ENCODE measurements at places on chromosomes 6 and 20.
A peak's percentile ranks its signal among the peaks of the same experiment; 100 is the strongest.

DNA sequence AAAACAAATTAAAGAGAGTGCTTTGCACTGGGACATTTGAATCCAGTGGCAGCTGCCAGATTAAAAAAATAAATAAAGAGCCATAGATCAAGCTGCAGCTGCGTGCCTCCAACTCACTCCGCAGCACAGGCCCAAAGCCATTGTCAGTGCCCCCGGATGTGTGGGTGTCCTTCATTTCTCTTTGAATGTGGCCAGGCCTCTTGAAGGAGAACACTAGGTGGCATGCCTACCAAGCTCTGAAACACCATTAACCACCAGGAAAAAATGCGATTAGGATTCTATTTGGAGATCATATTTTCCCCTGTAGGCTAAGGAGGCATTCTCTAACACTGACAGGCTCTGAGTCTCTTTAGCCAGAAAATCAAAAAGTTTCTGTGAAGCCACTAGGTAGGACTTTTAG, 549.8 kb downstream of the PRKN start:
- no peak for DNase-seq

- no peak for DNase-seq
Measured at GRCh38 chr6:149289192-149289781, 28.2 kb upstream of the TAB2 start.

DNA sequence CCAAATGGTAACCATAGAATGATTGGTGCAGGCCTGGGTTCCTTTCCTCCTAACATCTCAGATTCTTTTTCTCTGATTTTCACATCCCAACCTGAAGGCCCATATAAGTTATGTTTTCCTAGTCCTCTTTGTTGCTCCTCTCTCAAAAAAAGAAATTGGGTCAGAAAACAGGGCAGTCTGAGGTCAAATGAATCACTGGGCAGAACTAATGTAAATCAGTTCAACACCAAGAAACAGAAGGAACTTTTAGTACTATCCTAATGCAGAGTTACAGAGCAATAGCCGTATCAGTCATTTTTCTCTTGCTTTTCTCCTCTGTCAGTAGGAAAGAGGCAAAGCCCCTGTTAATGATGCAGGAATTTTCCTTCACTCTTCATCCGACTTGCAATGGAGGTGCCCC, 11.0 kb upstream of the TPD52L1 start:
- no peak for DNase-seq

GRCh38 chr6:44071670-44072451, 55.4 kb downstream of the MRPL14 start:
- no peak for DNase-seq

GRCh38 chr6:110589865-110590513, 113.6 kb upstream of the SLC22A16 start:
- DNase-seq = no peak

DNA sequence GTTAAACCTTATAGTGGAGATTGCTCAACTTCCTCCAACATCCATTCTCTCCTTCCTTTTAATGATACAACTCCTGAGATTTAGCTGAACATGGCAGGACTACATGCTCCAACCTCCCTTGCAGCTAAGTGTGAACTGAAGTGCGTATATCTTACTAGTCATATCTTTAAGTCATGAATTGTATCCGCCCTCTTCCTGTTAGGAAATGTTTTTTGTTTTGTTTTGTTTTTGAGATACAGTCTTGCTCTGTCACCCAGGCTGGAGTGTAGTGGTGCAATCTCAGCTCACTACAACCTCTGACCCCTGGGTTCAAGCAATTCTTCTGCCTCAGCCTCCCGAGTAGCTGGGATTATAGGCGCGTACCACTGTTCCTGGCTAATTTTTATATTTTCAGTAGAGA, 8.8 kb upstream of the OSTM1 start:
- DNase-seq = no peak

GRCh38 chr20:61823242-61823641, 242.4 kb downstream of the TAF4 start:
- no peak for DNase-seq

GRCh38 chr6:44074439-44074812, 52.8 kb downstream of the MRPL14 start:
- DNase-seq = no peak

DNA sequence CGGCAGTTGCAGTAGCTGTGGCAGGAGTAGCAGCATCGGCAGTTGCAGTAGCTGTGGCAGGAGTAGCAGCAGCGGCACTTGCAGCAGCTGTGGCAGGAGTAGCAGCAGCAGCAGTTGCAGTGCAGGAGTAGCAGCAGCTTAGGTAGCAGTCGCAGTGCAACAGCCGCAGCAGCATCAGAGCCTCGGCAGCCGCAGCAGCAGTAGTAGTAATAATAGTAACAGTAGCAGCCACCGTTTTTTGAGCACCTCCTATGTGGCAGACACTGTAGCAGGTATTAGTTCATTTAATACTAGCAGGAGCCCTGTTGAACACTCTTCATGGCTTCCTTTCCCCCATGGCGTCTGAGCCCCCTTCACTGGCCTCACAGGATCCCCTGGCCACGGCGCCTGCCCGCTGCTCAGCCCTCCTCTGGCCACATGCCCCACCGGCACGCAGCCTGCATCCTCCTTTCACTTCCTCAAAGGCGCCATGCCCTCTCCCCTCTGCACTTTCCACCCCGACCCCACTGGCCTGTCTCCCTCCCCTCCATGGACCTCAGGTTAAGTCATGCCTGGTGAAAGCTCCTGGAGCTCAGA, 19.1 kb upstream of the IRF4 start:
- DNase-seq = no peak

DNA sequence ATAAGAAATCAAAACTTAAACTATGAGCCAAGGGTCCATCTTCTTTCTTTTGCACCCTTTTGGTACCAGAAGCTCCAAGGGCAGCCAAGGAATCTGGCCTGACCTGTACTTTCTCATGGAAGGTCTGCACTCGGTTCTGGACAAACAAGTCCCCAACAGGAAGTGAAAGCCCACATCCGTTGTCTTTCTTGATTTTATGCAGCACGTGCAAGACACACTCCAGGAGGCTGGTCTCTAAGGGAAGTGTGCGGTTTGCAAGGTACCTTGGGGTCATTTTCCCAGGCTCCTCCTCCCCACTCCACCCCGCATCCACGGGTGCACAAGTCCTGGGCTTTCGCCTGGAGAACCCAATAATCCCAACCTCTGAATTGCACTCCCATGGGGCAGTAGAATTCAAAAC, 101.9 kb downstream of the NFATC2 start:
- no peak for DNase-seq

GRCh38 chr6:21523652-21524051, 69.9 kb upstream of the SOX4 start:
- DNase-seq = no peak

DNA sequence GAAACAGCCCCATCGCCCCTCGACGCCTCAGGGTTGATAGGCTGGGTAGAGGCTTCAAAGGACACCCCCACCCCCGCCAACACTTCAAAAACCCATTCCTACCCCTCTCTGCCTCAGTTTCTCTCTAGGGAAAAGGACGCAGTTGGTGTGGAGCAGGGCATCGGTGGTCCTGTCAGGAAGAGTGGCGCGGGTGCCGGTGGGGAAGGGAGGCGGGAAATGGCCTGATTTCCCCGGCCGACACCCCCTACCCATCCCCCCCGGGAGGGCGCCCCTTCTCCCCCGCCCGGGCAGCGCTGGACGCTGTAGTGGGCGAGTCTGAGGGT, 367 bp downstream of the NRSN2 start:
- DNase-seq = no peak

DNA sequence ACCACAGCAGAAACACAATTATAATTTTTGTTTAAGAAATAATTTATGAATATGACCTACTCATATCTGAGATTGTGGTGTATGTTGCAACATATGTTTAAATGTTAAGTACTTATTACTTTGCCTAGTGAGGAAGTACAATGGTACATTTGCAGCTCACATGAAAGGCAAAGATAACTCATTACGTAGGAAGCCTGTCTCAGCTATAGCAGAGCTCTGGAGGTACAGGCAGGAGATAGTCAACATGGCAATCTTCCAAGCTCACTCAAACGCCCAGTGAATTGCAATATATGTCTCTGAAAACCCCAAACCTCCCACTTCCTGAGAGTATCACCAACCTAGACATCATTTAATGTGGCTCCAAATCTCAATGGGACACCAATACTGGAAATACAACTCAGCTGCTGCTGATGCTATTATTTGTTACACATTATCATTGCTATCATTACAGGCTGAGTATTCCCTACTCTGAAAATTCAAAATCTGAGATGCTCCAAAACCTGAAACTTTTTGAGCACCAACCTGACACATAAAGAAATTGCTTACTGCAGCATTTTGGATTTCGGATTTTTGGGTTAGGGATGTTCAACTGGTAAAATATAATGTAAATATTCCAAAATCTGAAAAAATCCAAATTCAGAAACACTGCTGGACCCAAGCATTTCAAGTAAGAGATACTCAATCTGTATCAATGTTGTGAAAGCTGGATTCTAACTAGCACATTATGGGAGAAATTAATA, 25.1 kb upstream of the GSTA4 start:
- peak; percentile 27 for DNase-seq

DNA sequence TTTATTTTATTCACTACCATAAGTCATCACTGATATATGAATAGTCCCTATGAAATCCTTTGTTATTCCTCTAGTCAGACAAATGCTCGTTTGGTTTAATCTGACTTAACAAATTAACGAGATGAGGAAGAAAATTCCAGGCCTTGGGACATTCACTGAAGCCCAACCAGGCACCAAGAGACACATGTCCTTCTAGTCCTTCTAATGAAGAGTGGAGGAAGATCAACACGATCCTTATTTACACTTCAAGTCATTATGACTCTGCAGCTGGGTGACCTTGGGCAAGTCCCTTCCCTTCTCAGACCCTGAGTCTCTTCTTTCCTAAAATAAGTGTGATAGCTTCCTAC, 117.5 kb downstream of the CEBPB start:
- DNase-seq = no peak

DNA sequence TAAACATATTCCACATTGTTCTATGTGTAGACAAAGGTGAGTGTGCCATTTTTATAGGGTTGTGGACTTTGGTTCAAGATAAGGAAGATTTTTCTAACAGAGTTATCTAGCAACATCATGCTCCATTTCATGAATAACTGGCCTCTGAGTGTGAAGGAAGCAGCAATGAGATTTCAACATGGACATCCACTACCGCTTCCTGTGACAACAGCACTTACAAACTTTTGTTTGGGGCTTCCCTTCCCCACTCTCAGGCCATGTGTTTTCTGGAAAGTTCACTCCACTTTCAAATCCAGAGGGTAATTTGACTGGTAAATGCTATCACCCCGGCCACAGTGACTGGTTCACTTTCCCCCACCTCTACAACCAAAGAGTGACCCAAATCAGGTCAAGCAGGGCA, 38.1 kb upstream of the PROKR2 start:
- no peak for DNase-seq

DNA sequence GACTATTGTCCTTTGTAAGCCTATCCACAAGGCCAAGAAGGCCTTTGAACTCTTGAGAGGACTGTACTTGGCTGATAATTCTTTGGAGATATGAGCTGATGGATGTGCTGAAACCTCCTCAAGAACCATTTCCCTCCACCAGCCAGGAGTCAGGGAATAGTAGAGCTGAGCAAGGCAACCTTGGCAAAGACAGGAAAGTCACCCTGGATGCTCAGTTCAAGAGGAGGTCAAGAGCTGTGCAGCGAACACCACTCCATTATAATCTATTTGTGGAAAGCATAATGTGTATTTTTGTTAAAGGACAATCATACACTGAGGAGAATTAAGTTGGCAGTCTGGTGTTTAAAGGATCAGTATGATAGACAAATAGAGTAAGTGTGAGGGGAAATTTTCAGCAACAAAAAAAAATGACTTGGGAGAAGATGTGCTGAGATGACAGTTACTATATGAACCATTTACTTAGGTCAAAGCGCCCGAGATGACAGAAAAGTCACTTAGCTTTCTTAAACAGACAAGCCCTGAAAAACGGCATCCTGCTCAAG, 177.2 kb upstream of the COL21A1 start:
- no peak for DNase-seq
